ENCODE measurements at places on chromosomes 6 and 20.

DNA sequence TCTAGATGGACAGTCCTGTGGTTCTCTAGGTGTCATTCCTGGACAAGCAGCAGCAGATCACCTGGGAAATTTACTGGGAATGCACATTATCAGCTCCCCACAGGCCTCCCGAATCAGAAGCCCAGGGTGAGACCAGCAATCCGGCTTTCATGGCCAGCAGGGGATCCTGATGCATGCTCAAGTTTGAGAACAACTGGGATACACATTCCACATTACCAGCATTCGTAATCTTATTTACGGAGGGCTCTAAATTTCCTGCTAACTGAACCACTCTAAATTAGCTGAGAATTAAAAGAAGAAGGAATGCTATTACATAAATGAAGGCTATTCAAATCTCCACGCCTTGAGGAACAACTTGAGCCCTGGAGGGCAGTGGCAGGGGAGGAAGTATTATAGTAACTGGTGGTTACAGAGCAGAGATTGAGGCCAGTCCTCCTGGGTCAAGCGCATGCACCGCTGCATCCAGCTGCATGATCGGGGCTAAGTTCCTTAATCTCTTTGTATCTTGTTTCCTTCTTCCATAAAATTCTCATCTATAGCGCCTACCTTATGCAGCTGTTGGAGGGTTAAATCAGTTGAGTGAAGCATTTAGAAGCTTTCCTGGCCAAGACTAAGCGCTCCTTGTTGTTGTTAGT, 403.7 kb downstream of the CDH26 start:
- no peak for DNase-seq

GRCh38 chr6:106446287-106446885, 85.9 kb downstream of the CRYBG1 start:
- no peak for DNase-seq

DNA sequence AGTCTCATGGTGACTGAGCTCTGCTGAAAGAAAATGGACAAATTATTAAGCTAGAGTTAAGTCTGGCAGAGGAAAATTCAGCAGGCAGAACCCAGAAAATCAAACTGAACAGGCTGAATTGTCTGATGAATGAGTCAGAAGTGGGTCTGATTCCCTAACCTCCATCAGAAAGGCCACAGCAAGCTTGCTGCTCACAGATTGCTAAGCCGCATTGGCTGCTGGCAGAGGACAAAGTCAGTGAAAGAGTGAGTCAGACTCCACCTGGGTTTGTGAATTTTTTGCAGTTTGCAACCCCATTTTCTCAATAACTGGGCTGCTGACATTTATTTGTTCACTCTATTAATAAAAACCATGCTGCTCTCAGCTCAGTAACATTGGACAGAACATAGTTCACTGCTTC, 191.3 kb downstream of the EPM2A start:
- DNase-seq, result no peak

- no peak for DNase-seq
Measured at GRCh38 chr6:38151580-38152500, 332.3 kb downstream of the ZFAND3 start.

DNA sequence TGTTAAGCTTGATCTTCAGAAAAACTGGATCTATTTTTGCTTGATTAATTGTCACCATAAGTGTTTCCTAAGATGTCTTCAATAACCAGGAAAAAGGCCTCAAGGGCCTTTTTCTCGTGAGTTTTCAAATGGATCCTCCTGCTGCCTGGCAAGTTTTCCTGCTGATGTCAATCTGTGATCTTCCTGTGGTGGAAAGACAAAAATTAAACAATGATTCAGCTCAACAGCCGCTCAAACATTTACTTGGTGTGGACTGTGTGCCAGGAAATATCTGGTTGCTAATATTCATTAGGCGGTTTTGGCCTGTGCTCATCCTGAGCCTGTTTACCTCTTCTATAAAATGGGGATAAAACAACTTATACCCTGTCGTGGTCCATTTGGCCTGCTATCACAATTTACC, 35.4 kb upstream of the SSTR4 start:
- no peak for DNase-seq

GRCh38 chr20:50242863-50243609, 52.4 kb downstream of the CEBPB start:
- DNase-seq, result no peak

- DNase-seq, result no peak
Measured at GRCh38 chr20:35561671-35562070, 19.8 kb downstream of the ERGIC3 start.

DNA sequence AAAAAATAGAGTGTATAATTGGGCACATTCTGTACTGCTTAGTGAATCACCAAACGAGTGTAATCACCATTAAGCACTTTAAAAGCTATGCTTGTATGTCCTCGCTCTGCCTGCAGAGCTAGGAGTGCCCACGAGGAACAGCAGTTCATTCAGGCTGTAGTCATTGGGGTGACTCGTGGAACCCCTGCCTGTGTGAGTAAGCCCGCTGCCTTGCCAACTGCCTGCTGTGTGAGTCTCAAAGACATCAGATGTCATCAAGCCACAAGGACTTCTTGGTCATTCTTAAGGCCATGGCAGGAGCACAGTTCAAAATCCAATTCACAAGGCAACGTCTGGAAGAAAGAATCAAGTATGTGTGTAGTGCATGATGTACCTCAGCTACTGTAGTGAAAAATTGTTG, 60.4 kb downstream of the FOXO3 start:
- DNase-seq, result no peak

DNA sequence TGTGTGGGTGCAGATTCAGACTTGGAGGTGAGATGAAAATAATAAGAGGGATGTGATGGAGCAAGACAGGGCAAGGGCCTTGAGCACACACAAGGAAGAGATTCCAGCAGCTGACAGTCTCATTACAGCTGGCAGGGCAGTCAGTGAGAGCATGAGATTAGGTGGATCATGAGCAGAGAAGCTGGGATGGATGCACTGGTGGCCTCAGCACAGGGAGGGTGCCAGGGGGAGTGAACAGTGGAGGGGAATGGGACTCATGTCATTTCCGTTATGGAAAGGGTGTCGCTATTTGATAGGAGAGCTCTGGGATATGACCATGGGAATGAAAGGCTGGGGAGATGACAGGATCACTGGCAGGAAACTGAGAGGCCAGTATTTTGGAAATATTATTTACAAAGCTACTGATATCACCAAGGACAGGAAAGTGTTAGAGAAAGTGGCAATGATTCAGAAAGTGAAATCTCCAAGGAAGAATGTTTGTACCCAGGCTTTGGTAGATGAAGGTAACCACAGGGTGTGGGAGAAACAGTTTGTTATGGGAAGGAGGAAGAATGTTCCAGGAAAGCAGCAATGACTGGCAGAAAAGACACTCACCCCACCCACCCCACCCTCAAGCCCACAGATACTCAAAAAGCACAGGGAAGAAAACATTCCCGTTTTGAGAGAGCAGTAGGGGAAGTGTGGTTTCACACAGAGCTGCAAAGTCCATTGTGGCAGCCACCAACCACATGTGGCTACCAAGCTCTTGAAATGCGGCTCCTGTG, 214.7 kb upstream of the PROKR2 start:
- DNase-seq, result no peak

- no peak for DNase-seq
Measured at GRCh38 chr20:32634041-32634805, 39.5 kb downstream of the C20orf203 start.

- no peak for DNase-seq
Measured at GRCh38 chr20:62875419-62876361, 14.1 kb upstream of the TCFL5 start.

- no peak for DNase-seq
Measured at GRCh38 chr20:60085551-60086132, 127.4 kb downstream of the CDH26 start.

DNA sequence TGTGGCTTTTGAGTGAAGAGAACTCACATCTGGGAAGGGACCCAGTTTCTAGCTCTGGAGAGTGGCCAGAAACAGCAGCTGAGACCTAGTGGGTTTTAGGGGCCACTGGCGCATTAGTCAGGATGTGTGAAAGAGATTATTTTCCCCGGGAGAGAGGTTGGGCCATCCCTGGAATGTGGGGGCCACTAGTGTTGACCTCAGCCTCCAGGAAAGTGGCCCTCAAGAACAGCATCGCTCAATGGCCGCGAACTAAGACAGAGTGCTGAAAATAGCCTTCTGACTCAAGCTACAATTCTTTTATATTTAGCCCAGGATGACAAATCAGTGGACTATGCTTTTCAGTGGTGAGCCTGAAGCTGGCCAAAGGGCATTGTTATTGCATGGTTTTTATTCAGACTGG, 210.4 kb upstream of the RNF24 start:
- no peak for DNase-seq

- no peak for DNase-seq
Measured at GRCh38 chr6:52532457-52532856, 44.4 kb downstream of the TRAM2 start.

- DNase-seq, result no peak
Measured at GRCh38 chr6:169172456-169172855, 81.2 kb downstream of the THBS2 start.

DNA sequence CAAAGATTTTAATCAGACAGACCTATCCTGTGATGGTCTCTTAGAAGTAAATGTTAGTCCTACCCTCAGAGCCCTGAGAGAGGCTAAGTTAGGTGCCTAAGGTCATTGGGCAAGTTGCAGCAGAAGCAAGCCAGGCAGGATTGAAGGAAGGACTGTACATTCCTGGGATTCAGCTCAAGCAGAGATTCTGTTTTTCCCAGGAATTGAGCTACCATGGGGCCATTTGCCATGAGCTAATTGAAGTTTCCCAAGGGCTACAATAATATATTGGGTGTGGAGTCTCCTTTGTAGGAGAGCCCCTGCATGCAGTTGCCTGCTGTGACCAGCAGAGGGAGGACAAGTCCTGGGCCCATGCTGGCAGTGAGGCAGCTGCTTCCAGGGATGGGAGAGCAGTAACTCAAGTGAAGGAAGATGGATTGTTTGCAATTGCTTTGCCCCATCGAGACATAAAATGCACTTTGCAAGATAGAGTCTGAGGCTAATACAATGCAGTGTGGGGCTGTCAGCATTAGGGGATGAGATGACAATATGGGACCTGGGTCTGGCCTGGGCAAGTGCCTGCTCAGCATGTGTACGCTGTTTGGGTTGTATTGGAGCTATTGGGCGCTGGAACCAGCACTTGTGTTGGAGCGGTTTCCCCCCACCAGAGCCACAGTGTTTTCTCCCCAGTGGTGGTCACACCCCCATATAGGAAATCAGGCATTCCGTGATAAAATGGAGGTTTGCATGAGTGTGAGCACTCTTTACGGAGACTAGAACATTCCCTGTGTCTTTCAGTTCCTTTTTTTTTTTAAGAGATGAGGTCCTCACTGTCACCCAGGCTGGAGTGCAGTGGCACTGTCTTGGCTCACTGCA, 27.9 kb downstream of the DNMT3B start:
- DNase-seq, result peak; percentile 50

DNA sequence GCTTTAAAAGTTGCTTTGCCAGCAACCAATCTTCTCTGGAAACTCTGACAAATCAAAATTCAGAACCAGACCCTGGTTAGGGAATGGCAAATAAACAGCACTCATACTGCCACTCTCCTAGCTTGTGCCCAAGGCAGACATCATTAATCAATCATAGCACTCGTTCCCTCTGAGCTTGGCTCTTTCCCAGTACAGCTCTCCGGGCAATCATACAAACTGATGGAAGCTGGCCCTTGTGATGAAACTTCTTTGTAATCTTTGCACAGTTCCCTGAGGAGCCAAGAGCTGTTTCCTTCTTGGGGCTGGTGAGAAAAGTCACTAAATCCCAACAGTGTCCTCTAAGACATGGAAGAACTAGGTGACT, 34.7 kb downstream of the KIAA1755 start:
- no peak for DNase-seq

Measured in stimulated activated CD4-positive, alpha-beta T cell treated with anti-CD3 and anti-CD28 coated beads, Interleukin-1b, Interleukin-23, amount 100 ng/mL, for 1 hour (primary cell).